Left renal cortex interstitium (tissue), 4 donors: ENCODE measurements at places on chromosomes 2 and 18.

DNA sequence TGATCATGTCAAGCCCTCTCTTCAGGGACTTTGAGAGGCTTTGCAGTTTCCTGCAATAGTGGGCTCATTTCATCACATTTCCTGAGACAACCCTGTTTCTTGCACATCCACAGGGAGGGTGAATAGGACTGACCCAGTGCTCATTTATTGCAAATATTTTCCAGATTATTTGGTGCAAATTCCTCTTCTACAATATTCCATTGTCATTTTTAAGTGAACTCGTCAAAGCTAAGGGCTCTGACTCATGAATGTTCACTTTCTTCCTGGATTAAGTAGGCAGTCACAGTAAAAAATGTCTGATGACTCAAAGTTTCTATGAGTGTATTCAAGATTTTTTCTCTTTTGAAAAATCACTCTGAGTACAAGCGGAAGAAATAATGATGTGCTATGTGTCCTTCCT, 225.5 kb upstream of the GALNT5 start:
- DNase-seq = no peak

DNA sequence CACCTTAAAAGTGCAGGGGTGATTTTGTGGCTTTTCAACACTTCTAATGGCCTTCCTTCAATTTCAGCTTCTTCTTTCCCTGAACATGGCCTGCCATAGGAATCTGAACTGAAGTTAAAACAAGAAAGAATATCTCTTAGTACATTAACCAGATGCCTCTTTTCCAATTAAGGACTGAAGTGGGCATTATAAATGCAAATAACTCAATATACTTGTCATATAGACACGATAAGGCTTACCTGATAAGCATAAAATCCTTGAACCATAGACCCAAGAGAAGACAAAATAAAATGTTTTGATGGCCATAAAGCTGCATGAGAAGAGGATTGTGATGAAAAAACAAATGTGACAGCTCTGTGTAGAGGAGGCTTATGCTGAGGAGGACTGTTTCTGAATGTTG, 173.1 kb downstream of the MC4R start:
- DNase-seq = no peak

- no peak for DNase-seq
These were observed 28.9 kb downstream of the NYAP2 start for GRCh38 chr2:225428360-225428759.

- DNase-seq = no peak
These were observed 54.9 kb upstream of the HS6ST1 start for GRCh38 chr2:128373451-128374000.

DNA sequence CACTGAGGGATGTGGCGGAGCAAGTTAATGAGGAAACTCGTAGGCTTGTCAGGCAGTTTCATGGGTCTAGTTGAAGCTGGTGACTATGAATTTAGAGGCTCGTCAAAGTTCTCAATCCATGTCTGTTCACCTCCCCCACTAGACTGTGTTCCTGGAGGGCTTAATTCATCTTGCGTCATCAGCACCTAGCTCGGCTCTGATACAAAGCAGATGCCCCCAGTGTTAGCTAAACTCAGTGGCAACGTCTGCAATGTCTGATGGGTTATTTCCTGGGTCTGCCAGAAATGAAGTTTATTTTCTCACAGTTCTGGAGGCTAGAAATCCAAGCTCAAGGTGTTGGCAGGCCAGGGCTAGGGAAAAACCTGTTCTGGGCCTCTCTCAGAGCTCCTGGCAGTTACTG, 140.6 kb downstream of the PID1 start:
- DNase-seq = no peak
